Brain microvascular endothelial cell (primary cell): ENCODE measurements at places on chromosomes 2 and 18.

- DNase-seq: no peak
Observed at GRCh38 chr2:108834620-108835019, 48.0 kb downstream of the CCDC138 start.

- DNase-seq: peak; percentile 41
Observed at GRCh38 chr2:142290931-142291330, 160.1 kb upstream of the LRP1B start.

GRCh38 chr2:29220506-29221270 is 105.5 kb downstream of the CLIP4 start:
- no peak for DNase-seq

- no peak for DNase-seq
Observed at GRCh38 chr2:55169915-55170314, 62.2 kb downstream of the CLHC1 start.

- DNase-seq: no peak
Observed at GRCh38 chr2:134766583-134766982, 47.8 kb upstream of the TMEM163 start.

DNA sequence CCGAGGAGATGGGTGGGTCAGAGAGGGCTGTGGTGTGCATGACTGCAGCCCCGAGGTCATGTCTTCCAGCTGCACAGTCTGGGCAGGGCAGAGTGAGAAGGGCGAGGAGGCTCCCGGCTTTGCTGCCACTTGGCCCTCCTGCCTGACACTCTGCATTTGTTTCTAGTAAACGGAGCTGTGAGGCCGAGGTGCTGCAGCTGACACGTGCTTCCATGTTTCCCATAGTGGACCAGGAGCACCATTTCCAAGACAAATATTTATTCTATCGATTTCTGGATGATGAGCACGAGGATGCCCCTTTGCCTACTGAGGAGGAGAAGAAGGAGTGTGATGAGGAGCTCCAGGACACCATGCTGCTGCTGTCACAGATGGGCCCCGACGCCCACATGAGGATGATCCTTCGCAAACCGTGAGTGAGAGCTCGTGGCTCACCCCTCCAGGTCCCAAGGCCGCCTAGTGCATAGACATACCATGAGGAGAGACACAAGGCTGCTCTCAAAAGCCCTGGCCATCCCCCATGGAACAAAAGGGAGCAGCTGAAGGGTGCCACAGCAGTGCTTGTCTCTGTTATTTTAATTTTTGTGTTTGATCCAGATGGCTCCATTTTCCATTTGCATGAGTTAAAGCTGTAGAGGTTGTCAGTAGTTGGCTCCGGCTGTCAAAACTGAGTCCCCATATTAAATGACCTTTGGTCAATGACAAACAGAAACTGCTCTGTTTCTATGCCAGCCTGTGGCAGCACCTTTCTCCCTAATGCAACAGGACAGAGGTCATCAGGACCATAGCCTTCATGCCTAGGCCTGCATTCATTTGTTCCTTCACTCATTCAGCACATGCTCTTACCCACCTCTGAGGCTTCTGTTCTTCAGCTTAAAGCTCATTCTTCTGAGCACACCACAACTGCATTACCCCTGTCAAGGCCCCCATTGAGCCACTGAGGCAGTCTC is 108.3 kb upstream of the MAP3K20 start:
- no peak for DNase-seq

DNA sequence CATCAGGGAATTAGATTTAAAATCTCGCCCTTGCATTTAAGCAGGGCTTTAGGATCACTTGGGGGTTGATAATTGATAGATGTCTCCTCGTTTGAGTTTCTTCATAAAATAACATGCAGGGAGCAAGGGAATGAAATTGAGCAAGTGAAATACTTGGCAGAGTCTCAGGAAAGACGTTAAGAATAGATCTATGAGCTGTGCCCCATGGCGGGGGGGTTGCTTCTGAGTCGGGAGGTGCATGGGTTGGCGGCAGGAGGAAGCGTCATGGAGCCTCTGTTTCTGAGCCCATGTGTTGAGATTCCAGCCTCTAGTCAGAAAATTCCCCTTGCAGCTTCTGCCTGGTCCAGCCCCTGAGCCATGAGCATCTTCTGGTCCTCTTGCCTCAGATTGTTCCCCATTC is 82.0 kb downstream of the APOB start:
- no peak for DNase-seq

- no peak for DNase-seq
Observed at GRCh38 chr18:49907346-49907929, 94.1 kb upstream of the ACAA2 start.

- no peak for DNase-seq
Observed at GRCh38 chr18:46053368-46054095, 18.5 kb downstream of the PSTPIP2 start.

DNA sequence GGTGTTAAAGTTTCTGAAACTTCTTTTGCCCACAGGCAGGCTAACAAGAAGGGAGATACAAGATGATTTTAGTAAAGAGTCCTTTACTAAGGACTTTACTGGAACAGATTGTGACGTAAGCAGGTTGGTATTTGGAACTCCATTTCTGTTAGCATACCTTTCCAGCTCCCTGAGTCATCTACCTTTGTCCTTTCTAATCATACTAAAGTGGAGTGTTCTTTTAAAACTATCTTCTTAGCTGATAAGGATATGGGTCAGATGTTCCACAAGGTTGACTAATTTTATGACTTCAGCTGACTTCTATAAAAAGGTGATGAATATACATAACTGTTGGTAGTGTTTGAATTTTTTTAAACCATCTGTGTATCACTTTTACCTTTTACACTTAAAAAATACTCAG is 21.1 kb downstream of the UGP2 start:
- DNase-seq: no peak

- DNase-seq: no peak
Observed at GRCh38 chr2:216116418-216116817, 7.3 kb downstream of the XRCC5 start.

DNA sequence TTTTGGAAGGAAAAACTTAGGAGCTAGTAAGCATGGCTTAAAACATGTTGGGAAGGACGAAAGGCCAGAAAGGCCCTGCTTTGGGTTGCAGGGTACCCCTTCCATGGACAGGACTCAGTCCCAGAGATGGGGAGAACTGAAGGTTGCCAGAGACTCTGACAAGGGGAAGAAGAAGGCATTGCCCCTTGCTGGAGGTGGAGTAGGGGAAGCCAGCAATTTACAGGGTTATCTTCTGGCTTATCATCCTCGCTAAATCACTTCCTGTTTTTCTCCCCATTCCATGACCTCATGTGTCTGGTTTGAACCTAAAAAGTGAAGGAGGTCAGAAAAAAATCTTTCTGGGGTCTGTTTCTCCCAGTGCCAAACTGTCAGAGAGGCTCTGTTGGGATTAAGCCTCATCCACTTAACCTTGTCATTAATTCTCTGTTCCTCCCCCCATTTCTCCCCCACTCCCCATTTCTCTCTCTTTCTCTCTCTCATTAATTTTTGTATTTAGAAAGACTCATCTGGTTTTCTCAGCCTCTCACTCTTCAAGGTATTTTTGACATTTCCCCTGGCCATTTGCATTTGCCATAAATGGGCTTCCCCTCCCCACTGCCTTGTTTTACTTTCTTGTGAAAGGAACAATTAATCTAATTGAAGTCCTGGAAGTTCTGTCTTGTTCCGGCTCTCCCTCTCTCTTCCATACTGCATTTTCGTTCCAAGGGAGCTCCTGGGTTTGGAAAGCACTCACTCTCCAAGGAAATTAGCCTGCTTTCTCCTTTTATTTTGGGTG is 17.4 kb downstream of the NRP2 start:
- DNase-seq: no peak

DNA sequence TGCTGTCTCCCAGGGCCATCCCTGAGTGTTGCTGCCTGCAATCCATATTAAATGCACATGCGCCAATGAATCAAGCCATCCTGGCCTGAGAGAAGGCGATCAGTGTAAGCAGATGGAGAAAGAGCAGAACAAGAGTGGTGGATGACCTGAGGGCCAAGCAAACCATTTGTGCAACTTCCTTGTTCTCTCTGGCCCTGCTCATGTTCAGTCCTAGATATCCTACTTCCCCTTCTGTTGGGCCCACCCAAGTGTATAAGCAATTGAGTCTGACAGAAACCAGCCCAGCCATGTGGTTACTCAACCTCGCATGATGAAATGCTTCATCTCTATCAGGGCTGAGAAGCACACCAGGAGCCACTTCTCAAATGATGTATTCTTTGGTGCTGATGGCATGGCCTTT is 383.1 kb upstream of the ID2 start:
- no peak for DNase-seq

- no peak for DNase-seq
Observed at GRCh38 chr2:101374821-101375561, 12.3 kb downstream of the CREG2 start.

- no peak for DNase-seq
Observed at GRCh38 chr18:66168685-66169235, 417.9 kb downstream of the CDH7 start.

- no peak for DNase-seq
Observed at GRCh38 chr2:127625572-127625951, 20.4 kb upstream of the GPR17 start.

DNA sequence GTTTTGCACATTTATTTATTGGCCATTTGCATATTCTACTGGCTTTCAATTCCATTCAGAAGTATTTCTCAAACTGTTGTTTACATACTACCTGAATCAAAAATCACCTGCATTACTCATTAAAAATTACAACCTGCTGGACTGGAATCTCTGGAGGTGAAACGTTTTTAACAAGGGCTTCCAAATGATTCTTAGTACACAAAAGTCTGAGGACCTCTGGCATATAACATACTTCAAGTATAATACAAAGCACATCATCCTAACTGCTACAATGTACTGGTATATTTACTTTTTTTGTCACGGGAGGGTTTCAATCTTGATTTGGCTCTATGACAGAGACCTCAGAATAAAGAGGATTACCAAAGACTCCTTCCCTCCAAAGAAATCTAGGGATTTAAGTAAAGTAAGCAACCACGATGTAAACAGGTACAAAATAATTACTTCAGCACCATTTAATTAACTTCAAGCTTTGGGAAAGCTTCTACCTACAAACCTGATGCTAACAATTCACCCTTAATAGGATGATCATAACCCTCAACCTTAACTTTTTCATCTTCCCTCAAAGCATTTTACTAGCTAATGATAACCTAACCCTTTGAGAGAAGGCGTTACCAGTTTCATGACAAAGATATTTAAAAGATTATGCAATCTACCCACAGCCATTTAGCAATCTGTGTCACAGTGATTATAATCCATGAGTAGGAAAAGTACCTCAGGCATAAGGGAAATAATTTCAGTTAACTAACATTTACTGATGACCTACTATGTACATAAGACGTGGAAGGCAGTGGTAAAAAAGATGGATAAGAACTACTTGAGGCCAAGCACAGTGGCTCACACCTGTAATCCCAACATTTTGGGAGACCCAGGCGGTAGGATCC is 24.7 kb downstream of the ATAD2B start:
- no peak for DNase-seq

DNA sequence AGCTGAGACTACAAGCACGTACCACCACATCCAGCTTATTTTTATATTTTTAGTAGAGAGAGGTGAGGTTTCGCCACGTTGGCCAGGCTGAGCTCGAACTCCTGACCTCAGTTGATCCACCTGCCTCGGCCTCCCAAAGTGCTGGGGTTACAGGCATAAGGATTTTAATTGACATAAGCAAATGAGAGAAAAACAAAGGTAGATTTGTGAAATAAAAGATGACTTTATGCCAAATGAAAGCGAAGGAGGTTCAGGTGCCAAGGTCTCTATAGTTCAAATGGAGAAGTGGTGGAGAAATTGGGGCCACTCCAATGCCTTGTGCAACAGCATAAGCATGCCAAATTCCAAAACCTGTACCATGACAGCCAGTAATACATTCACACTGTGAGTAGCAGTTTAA is 180.6 kb downstream of the MREG start:
- no peak for DNase-seq

DNA sequence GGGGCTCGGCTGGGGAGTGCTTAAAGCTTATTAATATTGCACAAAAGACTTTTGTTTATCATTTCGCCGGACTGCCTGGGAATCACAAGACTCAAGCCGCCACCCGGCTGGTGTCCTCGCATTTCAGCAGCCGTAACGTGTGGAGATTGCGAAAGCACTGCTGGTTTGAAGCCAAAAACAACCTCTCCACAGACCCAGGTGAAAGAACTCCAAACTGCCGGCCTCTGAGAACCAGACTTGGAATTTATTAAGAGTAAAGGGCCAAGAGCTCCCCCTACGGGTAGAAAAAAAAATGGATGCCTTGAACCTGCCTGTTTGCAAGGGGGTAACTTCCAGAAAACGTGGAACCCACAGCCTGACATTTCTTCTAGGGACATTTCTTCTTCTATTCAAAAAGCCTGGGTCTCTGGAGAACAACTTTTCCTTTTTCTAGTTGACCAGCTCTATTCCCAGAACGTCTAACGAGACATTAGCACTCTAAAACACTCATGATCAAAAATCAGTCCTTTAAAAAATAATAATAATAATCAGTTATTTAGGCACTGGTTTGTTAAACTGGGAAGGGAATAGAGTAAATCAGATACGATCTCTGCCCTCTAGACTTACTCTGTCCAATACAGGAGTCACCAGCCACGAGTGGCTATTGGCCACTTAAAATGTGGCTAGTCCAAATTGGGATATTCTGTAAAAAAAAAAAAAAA is 216.3 kb downstream of the C1D start:
- peak; percentile 88 for DNase-seq

GRCh38 chr2:241870611-241871537 is 1.3 kb downstream of the RTP5 start:
- DNase-seq: no peak

- DNase-seq: no peak
Observed at GRCh38 chr2:217231212-217231611, 371.3 kb upstream of the TNP1 start.

DNA sequence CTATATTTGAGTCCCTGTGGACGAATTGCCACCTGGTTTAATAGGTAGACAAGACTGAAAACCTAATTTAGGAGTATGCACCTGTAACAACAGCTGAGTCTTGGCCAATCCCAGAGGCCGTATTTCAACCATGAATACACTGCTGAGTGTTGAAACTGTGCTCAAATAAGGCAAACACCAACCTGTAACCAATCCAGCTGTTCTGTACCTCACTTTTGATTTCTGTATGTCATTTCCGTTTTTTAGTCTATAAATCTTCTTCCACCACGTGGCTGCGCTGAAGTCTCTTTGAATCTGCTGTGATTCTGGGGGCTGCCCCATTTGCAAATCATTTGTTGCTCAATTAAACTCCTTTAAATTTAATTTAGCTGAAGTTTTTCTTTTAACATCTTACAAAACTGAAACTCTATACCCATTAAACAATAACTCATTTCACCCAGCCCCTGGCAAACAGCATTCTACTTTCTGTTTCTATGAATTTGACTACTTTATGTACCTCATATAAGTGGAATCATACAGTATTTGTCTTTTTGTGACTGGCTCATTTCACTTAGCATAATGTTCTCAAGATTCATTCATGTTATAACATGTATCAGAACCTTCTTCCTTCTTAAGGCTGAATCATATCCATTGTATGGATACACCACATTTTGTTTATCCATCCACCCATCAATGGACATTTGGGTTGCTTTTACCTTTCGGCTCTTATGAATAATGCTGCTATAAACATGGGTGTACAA is 7.5 kb upstream of the YPEL5 start:
- DNase-seq: no peak

DNA sequence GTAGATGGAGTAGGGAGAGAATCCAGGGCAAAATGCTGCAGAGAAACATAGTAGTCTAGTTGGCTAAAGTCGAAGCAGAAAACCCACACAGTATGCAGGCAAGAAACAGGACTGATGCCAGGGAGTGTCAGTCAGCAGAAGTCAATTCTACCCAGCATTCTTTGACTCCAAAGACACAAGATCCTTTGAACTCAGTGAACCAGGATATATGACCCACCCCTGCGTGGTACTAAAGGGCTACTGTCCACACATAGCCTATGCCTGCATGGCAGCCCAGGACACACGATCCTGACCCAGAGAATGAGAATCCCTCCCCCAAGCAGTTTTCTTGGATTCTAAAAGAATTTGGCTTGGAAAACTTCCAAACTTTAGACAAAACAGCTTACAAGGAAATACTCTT is 42.5 kb downstream of the ALK start:
- no peak for DNase-seq
